Endothelial cell of umbilical vein (primary cell): ENCODE measurements at places on chromosomes 6 and 20.

- DNase-seq: no peak
Observed at GRCh38 chr6:44054721-44055559, 72.3 kb downstream of the MRPL14 start.

- no peak for DNase-seq
Observed at GRCh38 chr6:143612186-143612585, 65.6 kb upstream of the PHACTR2 start.

GRCh38 chr20:50121858-50122271, 8.9 kb upstream of the UBE2V1 start:
- DNase-seq: no peak

- no peak for DNase-seq
Observed at GRCh38 chr6:60643870-60644269, 1642.2 kb downstream of the KHDRBS2 start.

- no peak for DNase-seq
Observed at GRCh38 chr6:44833248-44833647, 445.7 kb downstream of the CDC5L start.

DNA sequence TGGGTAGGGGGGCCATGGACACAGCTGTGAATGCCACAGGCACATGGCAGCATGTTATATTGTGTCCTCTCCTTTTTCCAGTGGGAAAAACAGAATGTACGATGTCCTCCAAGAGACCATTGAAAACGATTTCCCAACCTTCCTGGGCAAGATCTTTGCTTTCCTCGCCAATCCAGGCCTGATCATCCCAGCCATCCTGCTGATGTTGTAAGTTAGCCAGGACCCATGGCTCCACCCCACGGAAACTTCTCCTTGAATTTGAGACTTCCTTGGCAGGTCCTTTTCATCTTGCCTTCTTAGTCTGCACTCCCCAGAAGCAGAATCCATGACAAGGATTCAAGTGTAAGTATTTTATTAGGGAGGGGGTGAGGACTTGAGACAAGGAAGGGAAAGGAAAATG, 28.2 kb upstream of the NOP56 start:
- DNase-seq: no peak

GRCh38 chr20:13449868-13450434, 188.8 kb downstream of the TASP1 start:
- no peak for DNase-seq

DNA sequence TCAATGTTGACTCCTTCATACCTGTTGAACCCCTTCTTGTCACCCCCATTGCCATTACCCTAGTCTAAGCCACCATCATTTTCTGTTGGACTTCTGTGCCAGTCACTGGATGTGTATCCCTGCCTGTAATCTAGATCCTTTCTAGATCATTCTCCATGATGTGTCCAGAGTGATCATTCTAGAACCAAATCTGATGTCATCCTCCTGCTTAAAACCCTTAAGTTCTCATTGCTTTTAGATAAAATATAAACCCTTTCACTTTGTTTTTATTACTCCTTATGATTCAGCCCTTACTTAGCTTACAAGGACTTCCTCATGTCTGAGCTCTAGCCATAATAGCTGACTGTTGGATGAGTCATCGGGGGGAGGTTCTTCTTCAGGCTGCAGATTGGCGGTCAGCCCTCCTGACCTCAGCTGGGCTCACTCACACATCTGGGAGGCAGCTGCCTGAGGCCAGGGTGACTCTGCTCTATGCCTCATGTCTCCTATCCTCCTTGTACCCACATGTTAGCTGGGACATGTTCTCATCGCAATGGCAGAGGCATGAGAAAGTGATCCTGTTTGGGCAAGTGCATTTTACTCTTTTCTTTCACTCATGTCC, 287.6 kb downstream of the ESR1 start:
- peak; percentile 97 for DNase-seq

DNA sequence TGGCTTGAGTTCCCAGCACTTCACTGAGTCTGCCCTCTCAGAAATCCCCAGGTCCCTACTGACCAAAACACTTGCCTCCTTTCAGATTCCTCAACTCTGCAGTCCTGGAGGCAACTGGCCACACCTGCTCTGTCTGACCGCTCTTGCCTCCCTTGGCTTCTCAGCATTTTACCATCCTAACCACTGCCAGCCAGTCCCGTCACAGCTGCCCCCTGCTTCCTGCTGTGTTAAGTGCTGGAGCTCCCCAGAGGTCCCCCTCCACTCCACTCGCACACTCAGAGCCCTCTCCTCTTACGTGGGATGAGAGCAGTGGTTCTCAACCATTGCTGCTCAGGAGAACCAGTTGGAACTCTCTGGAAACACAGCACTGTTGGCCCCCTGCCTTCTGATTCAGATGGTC, 20.5 kb downstream of the ADAT2 start:
- no peak for DNase-seq

DNA sequence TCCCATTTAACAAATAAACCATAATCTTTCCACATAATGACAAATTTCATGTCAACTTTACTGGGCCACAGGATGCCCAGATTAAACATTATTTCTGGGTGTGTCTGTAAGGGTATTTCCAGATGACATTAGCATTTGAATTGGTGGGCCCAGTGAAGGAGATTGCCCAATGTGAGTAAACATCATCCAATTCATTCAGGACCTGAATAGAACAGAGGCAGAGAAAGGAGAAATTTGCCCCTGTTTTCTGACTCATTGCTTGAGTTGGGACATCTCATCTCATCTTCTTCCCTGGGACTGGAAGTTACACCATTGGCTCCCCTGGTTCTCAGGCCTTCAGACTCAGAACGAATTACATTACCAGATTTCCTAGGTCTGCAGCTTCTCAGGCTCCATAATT, 142.9 kb downstream of the TPBG start:
- no peak for DNase-seq

- peak; percentile 92 for DNase-seq
Observed at GRCh38 chr6:132132422-132132821, 181.2 kb upstream of the CCN2 start.

GRCh38 chr6:133814797-133815196, 74.1 kb upstream of the TCF21 start:
- no peak for DNase-seq

GRCh38 chr6:43667245-43668150, 20.1 kb downstream of the MRPS18A start:
- DNase-seq: peak; percentile 81

DNA sequence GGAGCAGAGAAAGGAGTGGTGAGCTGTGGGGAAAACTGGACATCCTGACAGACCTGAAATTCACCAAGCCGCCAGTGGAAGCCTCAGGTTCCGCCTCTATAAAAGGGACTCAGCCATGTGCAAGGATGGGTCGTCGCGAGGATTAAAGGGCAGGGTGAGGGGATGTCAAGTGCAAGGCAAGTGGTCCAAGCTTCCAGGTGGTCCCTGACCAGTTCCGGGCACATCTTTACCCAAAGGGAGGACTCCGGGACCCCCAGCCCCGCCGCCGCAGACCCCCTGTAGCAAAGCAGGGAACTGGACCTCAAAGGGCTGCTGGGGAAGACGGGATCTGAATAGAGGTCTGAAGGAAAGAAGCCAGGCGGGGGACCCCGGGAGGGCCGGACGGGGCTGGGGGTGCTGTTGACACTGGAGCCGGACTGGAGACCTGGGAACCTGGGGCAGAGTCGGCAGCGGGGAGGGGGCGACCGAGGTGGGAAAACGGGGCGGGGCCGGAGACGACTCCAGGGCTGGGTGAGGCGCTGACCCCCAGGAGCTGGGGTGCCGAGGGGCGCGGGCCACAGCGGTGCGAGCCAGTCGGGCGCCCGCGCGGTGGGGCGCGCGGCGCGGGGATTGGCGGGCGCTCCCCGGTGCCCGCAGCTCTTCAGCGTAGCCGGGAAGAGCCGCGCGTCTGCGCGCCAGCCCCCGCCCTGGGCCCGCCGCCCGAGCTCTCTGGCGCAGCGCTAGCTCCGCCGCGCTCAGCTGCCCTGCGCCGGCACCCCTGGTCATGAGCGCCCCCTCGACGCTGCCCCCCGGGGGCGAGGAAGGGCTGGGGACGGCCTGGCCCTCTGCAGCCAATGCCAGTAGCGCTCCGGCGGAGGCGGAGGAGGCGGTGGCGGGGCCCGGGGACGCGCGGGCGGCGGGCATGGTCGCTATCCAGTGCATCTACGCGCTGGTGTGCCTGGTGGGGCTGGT, at the start of gene SSTR4:
TSS of gene SSTR4 (plus strand) at position 592 of the 951 bp plus-strand sequence. CDS start at position 764, 172 bp downstream.
- DNase-seq: no peak

DNA sequence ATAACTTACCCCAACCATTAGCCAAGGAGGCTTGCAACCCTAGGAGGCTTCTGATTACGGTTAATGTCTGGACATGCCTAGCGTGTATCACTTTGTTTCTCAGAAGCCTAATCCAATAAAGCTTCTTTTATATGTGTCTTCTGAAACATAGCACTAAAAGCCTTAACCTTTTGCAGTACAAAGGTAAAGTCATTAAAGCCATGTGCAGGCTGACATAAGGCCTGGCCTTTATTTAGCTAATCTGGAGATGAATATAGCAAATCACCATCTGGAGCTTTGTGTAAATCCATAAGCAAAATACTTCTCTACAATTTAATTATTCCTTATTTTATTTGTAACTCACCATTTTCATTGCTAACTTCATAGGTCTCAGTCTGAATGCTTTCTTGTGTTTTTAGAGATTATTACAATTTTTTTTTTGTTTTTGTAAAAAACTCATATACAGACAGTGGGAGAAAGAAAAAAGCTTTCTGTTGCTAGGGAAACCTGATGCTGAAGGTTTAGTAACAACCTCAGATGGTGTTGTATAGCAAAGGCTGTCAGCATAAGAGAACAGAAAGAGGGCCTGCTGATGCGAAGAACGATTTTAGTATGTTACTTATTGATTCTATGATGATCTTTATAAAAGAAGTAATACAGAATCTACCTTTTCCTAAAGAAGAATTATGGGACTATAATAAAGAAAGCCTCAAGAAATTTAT, at the start of gene EYS:
TSS of gene EYS (minus strand) at position 101 of the 701 bp plus-strand sequence. CDS start 211,816 bp downstream, outside the sequence.
- DNase-seq: no peak

DNA sequence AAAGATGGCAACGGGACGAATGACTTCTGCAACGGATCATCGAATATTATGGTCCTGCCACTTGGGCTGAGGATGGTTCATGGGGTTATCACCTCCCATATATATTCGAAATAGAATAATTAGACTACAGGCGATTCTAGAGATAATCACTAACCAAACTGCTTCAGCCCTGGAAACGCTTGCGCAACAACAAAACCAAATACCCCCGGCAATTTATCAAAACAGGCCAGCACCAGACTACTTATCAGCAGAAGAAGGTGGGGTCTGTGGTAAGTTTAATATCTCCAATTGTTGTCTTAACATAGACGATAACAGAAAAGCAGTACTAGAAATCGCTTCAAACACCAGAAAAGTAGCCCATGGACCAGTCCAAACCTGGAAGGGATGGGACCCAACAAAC, 31.0 kb upstream of the ULBP3 start:
- DNase-seq: no peak

- no peak for DNase-seq
Observed at GRCh38 chr6:154478021-154478700, 32.3 kb downstream of the CNKSR3 start.

GRCh38 chr6:142696123-142697000, 248.6 kb downstream of the HIVEP2 start:
- no peak for DNase-seq

DNA sequence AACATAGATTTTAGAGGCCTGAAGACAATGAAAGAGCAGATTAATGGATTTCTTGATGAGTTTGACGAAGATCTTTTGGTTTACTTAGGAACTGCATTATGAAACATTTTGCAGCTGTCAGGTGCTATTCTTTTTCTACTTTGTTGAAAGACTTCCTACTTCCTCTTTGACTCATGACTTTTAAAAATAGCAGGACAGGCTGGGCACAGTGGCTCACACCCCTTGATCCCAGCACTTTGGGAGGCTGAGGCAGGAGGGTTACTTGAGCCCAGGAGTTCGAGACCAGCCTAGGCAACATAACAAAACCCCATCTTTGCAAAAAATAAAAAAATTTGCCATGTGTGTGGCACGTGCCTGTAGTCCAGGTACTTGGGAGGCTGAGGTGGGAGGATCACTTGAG, 52.0 kb downstream of the ITCH start:
- DNase-seq: peak; percentile 45
